AG04450 (cell line): ENCODE measurements at places on chromosomes 6 and 20.

DNA sequence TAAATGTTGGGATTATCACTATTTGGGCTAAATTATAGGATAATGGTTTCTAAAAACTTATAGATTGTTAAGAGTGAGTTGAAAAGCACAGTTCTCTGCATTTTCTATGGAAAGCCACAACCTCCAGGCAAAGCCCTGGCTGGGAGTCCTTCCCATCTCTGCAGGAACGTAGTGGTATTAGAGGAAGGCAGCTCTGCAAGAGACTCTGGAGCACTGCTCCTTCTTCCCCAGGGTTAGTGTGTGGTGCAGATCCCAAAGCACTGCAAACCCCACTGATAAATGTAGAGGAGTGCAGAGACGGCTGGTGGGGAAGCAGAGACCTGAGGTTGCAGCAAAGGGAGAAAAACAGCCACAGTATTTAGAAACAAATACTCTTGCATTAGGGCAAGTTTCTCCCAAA, 225.3 kb downstream of the TINAG start:
- no peak for DNase-seq

GRCh38 chr6:34027939-34028441, 117.9 kb downstream of the GRM4 start:
- DNase-seq: no peak

DNA sequence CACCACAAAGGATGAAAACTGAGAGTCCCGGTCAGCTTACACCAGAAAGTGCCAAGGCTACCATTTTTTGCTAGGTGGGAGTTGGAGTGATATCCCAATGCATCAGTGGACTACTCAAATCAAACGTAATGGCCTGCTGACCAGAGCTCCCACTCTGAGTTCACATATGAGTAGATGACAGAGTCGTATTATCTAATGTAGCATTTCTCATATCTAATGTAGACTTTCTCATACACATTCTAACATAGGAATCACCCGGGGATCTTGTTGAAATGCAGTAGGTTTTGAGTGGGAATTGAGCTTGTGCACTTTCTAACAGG, 38.4 kb upstream of the FUCA2 start:
- no peak for DNase-seq

- DNase-seq: no peak
Observed at GRCh38 chr6:43873806-43874714, 104.0 kb downstream of the VEGFA start.

DNA sequence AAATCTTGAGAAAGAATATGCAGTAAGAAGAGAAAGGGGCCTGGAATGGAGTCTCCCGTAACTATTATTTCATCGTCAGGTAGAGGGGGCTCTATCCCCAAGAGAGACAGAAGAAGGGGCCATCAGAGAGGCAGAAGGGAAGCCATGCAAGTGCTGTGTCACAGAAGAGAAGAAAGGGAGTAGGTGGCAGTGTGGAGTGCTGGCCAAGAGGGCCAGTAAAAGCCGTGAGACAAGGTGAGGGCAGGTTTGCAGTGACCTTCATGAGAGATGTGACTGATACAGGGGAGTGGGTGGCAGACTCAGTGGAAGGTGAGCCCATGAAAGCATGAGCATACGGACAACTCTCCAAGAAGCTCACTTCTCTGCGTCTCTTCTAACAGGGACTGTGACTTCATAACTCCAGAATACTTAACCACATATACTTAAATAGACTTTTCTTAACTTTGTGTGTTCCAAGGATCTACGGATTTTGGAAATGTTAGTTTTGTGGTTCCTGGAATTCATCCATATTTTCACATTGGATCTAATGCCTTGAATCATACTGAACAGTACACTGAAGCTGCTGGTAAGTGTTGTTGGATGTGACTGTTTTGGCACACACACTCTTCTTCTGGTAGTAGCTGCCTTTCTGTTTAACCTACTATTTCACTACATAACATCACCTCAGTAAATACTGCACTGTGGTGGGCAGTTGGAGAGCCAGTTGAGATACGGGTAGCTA, 15.6 kb downstream of the PM20D2 start:
- DNase-seq: no peak

- DNase-seq: no peak
Observed at GRCh38 chr20:24969186-24970029, 20.3 kb downstream of the CST7 start.

DNA sequence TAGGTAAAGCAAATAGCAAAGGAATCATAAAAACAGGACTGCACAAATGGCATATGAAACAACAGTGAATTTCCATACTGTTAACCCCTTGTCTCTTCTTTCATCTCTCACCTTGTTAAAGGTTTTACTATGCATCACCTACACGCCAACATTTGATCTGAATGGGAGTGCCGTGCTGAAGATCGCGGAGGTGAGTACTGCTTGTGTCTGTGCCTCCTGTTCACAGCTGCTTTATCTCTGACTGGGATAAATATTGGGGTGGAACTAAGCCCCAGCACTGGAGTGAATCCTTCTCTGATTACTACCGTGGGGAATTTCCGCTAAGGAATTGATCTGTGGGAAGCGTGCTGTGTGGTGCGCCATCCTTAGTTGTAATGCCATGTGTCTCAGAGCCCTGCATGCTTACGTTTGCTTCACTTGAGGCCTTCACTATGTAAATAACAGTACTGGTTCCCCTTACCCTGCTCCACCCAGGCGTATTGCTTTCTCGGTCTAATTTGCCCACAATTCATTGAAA, 11.4 kb upstream of the PBOV1 start:
- no peak for DNase-seq

DNA sequence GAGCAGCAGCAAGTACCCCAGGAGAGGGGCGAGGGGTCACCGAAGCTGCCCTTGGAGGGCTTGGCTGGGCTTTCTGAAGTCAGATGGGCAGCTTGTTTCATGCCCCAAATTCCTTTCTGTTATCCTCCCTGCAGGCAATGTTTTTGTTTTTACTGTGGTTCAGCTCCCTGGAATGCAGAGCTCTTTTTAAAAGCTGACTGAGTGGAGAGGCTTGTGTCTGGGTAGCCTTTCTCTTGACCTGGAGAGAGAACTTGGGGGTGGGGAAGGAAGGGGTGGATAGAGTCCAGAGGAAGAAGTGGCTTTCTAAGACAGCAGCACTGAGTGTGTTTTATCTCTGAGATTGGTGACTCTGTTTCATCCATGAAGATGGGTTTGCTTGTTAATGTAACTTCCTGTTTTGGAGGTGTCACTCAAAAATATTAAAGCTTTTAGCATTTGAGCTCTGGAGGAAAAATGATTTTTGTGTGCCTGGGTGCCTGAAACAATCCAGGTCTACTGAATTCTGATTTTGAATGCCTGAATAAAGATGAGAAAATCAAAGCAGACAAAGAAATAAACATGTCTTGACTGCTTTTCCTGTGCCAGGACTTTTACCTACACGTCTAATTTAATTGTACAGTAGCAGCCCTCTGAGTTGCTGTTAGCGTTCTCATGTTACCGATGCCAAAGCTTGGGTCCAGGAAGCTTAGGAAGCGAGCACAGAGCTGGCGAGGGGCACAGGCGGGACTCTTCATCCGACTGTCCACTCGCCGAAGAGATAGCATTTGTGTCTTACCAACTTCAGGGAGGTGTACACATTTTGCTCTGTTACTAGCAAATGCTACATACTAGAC, 78.2 kb upstream of the EEF1E1 start:
- peak; percentile 55 for DNase-seq

- DNase-seq: no peak
Observed at GRCh38 chr20:37393863-37394542, 48.1 kb downstream of the SRC start.

GRCh38 chr6:106315765-106316374, 9.7 kb downstream of the ATG5 start:
- no peak for DNase-seq
